ENCODE measurements at places on chromosomes 7 and 10. TPM values are rescaled to one million over a fixed set of nuclear protein-coding genes. Genes with fewer than 3 reads are reported as not detected.
A peak's percentile ranks its signal among the peaks of the same experiment; 100 is the strongest.

DNA sequence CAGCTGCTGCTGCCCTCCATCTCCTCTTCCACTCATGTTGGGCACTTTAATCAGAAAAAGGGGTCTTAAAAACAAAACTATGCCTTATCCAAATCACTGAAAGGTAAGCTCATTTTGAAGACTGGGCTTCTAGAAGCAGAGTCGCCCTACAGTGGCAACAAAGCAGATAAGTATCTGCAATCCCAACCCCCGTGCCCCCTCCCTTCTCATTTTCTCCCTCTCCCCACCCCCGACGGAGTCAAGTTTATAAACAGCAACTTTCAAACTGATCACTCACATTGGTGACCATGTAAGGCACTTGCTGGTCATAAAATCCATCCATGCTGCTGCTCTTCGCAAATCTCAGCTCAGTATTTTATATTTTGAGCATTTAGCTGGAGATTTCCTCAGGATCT is 738 bp downstream of the ETV1 start:
- peak; percentile 41 for DNase-seq

DNA sequence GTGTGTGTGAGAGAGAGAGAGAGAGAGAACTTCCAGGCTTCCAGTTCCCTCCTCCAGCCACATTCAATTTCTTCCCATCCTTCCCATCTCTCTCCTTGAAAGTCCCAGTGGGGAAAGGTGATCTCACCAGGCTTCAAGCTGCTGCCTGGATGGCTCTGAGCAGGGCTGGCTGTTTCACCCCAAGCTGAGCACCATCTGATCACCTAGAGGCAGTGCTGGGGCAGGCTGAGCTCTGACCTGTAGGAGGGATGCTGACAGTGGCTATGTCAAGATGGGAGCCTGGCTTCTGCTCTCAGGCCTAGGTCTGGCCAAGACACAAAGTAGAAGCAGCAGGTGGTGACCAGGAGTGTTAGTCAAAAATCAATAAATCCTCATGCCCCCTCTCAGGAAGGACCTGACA is 370.8 kb downstream of the PLXNA4 start:
- DNase-seq = no peak

DNA sequence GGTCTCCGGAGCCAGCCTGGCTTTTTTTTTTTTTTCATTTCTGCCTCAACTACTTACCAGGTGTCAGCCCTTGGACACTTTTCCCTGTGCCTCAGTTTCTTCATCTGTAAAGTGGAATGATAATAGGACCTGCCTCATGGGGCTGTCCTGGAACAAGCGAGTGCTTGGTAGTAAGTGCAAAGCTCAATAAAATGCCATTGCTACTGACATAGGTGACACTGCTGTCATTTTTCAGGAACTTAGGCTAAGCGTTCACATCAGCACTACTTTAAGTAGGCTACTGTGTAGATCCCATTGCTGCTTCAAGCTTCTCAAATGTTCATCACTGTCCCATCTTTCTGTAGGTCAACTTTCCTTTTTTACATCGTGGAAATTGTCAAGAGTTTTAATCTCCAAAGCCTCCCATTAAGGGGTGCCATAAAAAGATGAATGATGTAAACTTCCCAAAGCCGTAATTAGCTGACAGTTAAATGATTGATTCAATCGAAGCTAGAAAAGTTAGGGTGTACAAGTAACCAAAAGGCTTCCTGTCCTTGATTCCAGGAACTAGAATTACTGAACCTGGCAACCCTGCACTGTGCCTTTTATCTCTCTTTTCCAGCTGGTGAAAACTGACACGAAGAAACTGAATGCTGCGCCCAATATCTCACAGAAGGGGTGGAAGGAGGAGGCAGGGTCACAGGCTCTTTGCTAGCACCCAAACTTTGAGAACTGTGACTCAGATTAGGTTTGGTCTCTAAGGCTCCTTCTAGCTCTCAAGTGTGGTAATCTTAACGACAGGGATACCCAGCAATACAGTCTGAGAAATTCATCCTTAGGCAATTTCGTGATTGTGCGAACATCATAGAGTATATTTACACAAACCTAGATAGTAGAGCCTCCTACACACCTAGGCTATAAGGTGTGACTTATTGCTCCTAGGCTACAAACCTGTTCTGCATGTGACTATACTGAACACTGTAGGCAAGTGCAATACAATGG is 861 bp upstream of the USP6NL start:
- DNase-seq = no peak

DNA sequence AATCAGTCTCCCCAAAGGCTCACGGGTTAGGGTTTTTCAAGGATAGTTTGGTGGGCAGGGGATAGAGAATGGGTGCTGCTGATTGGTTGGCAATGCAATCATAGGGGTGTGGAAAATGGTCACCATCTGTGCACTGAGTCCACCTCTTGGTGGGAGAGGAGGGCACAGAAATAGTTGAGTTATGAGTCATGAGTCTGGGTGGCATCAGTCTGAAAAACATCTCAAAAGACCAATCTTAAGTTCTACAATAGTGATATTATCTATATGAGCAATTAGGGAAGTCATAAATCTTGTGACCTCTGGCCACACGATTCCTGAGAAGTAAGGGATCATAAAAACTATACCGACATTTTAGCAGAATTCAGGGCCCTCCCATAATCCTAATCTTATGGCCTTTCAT is 62.7 kb downstream of the LGI1 start:
- DNase-seq = peak; percentile 1

- DNase-seq = no peak
Measured at GRCh38 chr10:30709229-30709628, 79.7 kb upstream of the LYZL2 start.

GRCh38 chr7:157682946-157683746 is 346.3 kb downstream of the DNAJB6 start:
- DNase-seq = no peak

DNA sequence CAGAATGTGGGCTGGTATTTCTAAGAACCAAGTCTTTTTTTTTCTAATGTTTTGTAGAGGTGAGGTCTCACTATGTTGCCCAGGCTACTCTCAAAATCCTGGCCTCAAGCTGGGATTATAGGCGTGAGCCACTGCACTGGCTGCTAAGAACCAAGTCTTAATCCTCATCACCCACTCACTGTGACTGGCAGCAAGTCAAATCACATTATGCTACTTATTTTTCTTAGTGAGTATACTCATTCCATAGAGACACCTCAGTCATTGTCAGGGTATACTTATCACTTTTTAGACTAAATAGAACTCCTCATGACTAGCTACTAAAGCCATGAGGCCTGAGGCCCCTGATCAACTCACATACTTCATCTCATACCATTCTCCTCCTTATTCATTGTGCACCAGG is 116.1 kb downstream of the STRA8 start:
- DNase-seq = no peak

GRCh38 chr10:19097151-19097550 is 48.5 kb downstream of the MALRD1 start:
- DNase-seq = no peak

Gene SHH
- total RNA-seq = 10.4 TPM

Gene UNCX
- not detected for total RNA-seq

Gene ABLIM1
- 31.1 TPM for total RNA-seq

Gene CCL24
- not detected for total RNA-seq
